ENCODE measurements at places on chromosomes 5 and 9.

- no peak for DNase-seq
These were observed 187.4 kb upstream of the SLC24A2 start for GRCh38 chr9:19976226-19976625.

GRCh38 chr5:131378721-131379541 lies 115.1 kb downstream of the CDC42SE2 start:
- no peak for DNase-seq

- no peak for DNase-seq
These were observed 17.4 kb downstream of the AKNA start for GRCh38 chr9:114370251-114370967.

DNA sequence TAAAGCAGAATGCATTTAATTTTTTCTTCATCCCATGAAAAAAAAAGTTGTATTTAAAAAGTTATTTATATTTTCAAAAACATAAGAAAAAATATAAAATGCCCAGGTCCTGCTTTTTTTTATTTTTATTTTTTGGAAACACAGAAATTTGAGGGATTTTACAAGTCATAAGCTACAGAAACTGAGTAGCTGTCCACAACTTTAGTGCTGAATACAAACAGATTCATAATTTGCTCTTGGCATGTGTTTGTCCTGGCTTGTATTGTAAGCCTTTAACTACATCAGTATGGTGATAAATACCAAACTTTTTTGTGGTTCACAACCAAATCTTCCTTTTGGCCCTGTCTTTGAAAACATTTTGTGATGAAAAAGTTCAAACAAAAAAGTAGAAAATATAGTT lies 7.5 kb upstream of the PLCXD3 start:
- DNase-seq, result no peak

- DNase-seq, result peak; percentile 16
These were observed 15.3 kb downstream of the HNRNPH1 start for GRCh38 chr5:179608131-179608581.

GRCh38 chr9:72773570-72773969 lies 179.3 kb downstream of the ALDH1A1 start:
- DNase-seq, result no peak

GRCh38 chr5:141958113-141958512 lies at the start of gene PCDH12:
PCDH12 (minus strand) TSS chr5:141958202; CDS start chr5:141957851, 351 bp downstream.
- DNase-seq, result no peak

DNA sequence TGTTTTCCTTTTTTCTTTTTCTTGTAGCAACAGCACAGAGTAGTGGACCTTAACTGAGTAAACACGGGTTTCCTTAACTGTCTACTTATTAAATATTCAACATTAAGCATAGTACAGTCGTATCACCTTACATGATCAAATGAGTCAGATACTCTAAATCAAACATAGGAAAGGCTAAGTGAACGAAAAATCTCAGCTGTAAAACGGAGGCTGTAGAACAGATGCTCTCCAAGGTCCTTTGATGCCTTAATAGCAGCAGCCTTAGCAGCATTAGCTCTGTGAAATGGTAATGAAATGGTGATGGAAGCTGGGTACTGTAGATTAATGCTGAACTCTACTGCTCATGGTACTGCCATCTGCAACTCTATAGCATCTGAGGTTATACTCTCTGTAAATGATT lies 1433.3 kb upstream of the C9orf72 start:
- no peak for DNase-seq
